ENCODE measurements at places on chromosomes 1 and 21.

- DNase-seq, result no peak
Measured at GRCh38 chr21:44301141-44301540, 1.3 kb downstream of the PFKL start.

GRCh38 chr1:243841507-243841906 is 8.5 kb downstream of the AKT3 start:
- DNase-seq, result no peak

DNA sequence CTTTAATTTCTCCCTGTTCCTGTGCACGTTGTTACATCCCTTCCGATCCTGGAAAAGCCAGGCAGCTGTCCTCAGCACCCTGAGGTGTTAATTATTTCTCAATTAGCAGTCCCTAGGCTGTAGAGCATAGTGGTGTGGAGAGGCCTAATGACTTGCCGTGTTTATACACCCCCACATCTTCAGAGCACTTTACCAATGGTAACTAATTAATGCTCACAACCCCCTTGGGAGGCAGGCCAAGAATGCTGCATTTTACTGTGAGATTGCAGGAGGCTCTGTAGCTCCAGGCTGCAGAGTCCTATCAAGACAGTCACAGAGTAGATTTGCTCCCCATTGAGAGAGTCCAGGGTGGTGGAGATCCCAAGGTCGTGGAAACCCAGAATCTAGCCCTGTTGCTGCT is 2.4 kb upstream of the PARS2 start:
- DNase-seq, result no peak

DNA sequence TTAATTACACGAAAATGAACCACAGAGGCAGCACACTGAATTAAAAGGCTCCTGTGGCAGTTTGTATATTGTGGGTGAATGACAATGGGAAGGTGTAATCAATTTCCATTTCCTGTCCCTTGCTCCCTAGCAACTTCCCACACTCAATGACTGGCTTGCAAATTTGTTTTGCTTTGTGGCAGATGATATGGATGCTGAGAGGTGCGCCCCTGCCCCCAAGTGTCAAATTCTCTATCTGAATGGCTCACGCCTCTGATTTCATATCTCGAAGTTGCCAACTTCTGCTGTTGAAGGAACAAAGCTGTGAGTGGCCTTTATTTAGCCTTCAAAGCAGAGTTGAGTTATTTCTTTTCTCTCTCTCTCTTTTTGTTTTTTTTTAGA is 86.0 kb downstream of the FOXD2 start:
- DNase-seq, result no peak

DNA sequence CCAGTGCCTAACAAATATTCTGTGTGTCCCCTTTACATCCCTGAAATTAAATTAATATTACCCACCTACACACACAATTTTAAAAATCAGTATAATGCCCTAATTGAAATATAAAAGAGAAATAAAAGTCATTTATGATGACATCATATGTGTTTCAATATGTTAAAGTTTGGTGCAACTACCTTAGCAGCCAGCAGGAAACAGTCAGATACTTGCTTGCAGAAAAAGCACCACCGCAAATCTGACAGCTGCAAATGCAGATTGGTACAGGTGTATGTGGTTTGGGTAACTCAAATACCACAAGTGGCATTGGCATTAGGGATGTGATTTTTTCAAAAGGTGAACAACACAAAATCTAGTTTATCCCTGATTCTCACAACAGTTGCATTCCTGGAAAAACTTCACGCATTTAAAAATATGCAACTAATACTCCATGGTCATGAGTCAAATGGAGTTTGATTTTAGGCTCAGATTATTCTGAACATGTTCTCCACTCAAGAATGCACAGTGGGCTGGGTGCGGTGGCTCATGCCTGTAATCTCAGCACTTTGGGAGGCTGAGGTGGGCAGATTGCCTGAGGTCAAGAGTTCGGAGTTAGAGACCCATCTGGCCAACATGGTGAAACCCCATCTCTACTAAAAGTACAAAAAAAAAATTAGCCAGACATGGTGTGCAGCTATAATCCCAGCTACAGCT is 106.3 kb downstream of the EDEM3 start:
- DNase-seq, result no peak

GRCh38 chr1:58783090-58783992 is 506 bp downstream of the JUN start:
- peak; percentile 63 for DNase-seq

- no peak for DNase-seq
Measured at GRCh38 chr1:43438006-43438405, 15.7 kb downstream of the HYI start.

- no peak for DNase-seq
Measured at GRCh38 chr1:20401405-20402010, 84.5 kb downstream of the CAMK2N1 start.

- no peak for DNase-seq
Measured at GRCh38 chr1:173409613-173410012, 67.5 kb upstream of the PRDX6 start.

- no peak for DNase-seq
Measured at GRCh38 chr1:40818264-40818961, 34.8 kb downstream of the KCNQ4 start.

- DNase-seq, result peak; percentile 93
Measured at GRCh38 chr1:204975568-204976235, 67.3 kb upstream of the CNTN2 start.

DNA sequence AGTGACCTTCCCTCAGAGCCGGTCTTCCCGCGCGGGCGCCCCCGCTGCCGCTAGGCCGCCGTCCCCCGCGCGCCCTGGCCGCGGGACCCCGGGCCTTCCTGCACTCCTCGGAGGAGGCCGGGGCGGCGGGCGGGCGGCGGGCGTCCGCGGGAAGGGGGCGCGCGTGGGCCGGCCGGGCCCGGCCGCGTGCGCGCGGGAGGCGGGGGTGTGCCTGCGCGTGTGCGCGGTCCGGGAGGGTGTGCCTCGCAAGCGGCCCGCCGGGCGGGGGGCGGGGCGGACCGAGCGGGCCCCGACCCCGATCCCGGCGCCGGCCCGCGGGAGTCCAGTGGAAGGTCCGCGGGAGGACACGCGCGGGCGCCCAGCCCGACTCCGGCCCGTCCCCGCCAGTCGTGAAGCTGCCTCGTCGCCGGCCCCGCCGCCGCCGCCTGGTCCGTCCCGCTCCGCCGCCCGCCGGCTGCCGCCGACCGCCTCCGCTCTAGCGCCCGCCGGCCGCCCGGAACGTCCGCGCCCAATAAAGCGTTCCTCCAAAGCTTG is 438 bp downstream of the MRPS6 start:
- peak; percentile 28 for DNase-seq

- no peak for DNase-seq
Measured at GRCh38 chr21:39169906-39170305, 13.3 kb downstream of the PSMG1 start.

- DNase-seq, result peak; percentile 42
Measured at GRCh38 chr1:2212532-2213491, 15.3 kb upstream of the SKI start.

DNA sequence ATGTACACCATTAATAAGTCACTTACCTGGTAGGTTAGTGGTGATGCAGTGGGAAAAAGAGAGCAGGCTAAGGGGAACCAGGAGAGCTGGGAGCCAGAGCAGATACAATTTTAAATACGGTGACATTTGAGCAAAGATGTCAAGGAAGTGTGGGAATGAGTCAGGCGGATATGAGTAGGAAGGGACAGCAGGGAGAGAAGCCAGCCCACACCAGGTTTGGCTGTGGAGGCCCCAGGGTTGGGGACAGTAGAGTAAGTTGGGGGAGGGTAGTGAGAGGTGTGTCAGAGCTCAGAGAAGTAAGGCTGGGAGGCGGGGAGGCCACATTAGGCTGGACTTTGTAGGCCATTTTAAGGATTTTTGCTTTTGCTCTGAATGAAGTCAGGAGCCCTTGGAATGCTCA is 482.0 kb downstream of the DISC1 start:
- DNase-seq, result no peak

DNA sequence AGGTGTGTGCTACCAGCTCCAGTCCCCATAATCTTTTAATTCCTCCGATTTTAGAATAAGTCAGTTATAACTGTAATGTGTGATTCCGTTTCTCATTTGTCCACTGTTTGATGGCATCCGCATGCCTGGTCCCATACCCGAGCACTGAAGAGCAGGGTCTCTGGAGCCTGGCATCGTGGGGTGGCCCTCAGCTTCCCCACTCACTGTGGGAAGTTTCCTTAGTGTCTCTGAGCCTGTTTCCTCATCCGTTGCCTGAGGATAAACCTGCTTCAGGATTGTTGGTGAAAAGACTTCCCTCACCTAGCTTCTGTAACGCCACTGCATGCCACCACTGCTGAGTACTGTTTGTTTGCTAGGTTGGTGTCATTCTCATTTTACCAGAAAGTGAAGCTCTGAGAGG is 19.5 kb downstream of the PARK7 start:
- no peak for DNase-seq

DNA sequence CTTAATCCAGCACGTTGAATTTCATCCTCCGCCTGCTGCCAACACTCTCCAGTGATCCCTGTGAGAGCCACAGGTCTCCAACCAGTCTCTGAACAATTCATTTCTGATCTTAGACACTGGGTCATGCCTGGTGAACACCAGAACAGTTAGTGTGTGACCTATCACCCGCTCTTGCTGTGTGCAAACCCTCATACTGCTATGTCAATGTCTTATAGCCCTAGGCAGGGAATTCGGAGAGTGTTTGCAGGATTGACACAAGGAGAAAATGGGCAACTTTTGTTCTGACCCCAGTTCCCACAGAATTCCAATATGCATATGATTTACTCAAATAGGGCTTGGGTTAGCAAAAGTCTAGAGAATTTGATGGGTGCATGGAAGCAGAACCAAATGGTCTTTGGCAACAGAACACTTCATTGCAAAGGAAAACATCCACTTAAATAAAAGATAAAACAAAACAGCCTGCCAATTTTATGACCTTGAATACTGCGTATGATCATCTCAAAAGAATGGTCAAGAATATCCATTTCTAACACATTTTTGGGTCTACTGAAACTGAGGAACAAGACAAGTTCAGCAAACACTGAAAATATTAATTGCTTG is 23.0 kb upstream of the GUCA2B start:
- no peak for DNase-seq

DNA sequence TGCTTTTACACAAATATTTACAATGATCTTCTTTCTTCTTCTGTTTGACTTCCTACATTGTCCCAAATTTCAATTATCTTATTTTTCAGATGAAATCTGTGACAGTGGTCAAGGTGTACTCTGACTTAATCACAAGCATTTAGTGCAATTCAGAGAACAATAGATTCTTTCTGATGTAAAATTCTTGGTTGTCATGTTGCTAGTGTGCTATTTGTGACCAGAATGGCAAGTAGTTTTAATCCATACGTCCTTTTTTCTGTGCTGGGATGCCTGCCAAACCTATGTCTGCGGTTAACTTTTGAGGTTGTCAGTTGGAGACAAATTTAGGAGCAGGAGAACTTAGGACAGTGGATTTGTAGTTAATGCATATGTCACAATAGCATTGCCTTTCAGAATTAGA is 31.0 kb downstream of the NCAM2 start:
- DNase-seq, result peak; percentile 94

GRCh38 chr1:24972221-24972914 is 42.3 kb upstream of the RUNX3 start:
- no peak for DNase-seq

DNA sequence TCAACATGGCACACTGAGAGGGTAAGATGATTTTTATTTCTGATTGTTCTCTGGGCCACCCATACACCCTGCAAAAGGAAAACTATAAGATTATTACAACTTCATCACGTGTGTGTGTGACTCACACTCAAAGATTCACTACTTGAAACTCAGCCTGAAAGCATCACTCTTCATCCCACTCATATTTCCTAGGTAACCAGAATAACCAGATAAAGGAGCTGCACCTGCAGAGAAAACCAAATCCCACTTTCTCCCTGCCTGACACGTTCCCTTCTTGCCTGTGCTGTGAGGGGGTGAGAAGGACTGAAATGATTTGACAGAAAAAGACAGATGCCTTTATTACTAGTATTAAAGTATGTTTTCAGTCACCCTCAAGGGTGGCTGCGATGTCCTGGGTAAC is 131.6 kb downstream of the TGFBR3 start:
- DNase-seq, result no peak

GRCh38 chr1:20248971-20249612 is 41.6 kb upstream of the VWA5B1 start:
- no peak for DNase-seq

DNA sequence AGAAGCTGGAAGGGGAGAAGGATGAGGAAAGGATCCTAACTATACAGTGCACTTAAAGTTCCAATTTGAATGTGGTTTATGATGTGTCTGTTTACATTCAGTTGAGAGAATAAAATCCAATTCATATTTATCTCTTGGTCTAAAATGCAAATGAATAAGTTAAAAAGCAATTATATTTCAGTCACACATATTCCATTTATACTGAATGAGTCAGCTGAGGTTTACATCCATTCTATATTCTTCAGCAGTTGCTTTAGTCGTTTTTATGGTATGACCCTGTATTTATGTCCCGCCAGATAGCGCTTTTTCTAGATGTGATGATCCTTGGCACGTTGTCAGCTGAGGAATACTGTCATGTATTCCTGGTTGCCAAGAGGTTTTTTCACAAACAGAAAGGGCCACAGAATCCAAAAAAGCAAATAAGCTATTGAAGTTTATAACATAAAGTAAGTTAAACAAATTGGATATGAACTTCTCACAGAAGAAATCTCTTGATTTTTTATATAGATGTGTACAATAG is 866.2 kb downstream of the NCAM2 start:
- no peak for DNase-seq

DNA sequence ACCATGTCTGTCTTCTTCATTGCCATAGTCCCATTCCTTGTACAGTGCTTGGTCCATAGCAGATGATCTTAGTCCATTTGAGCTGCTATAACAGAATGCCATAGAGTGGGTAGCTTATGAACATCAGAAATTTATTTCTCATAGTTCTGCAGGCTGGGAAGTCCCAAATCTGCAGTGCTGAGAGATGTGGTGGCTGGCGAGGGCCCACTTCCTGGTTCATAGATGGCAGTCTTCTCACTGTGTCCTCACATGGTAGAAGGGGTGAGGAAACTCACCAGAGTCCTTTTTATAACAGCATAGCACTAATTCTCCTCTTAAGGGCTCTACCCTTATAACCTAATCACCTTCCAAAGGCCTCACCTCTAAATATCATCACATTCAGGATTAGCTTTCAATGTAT is 23.1 kb upstream of the RAP1A start:
- no peak for DNase-seq

DNA sequence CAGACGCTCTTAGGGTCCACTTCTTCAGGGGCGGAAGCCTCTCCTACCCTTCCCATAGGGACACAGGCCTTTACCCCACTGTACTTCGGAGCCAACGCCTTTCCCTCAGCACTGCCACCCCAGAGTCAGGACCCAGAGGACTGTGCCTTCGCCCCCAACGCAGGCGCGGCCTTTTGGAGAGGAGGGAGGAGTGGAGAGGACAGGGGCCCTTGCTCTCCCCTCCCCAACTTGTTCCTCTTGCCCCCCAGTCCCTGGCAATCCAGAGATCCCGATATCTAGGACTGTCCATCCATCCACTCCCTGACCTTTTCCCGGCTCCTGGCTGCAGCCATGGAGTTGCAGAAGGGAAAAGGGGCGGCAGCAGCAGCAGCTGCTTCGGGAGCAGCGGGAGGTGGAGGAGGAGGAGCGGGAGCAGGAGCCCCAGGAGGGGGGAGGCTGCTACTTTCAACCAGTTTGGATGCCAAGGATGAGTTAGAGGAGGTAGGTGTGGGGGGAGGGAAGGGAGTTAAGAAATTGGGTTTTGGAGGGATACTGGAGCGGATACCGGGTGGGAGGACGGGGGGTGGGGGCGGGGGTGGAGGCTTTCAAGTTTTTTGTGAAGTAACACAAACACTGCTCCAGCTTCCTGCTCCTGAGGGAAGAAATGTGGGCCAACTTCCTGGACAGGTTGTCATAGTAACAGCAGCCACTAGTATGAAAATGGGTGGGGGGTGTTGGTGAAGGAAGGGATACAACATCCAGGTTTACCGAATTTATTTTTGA is 636 bp downstream of the INTS3 start:
- DNase-seq, result peak; percentile 30

Measured in T47D (cell line).